ENCODE measurements at places on chromosomes 11 and 22.

GRCh38 chr11:122756417-122756816, 81.9 kb upstream of the CRTAM start:
- DNase-seq, result no peak

DNA sequence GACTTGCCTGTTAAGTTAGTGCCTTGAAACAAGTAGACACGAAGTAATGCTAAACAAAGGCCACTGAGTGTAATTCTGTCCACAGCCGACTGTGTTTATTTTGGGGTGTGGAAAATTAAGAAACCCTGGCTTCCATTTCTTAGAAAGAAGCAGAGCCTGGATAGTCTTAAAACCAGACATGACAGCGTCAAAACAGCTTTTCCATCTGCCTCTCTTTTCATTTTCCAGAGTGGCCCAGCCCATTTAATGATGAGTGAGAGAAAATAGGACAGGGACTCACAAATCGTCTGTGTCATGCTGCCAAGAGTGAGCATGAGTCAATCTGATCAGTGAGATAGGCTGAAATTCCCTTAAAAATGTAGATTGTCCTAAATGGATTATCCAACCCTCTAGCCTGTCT, 485.9 kb downstream of the JRKL start:
- no peak for DNase-seq

DNA sequence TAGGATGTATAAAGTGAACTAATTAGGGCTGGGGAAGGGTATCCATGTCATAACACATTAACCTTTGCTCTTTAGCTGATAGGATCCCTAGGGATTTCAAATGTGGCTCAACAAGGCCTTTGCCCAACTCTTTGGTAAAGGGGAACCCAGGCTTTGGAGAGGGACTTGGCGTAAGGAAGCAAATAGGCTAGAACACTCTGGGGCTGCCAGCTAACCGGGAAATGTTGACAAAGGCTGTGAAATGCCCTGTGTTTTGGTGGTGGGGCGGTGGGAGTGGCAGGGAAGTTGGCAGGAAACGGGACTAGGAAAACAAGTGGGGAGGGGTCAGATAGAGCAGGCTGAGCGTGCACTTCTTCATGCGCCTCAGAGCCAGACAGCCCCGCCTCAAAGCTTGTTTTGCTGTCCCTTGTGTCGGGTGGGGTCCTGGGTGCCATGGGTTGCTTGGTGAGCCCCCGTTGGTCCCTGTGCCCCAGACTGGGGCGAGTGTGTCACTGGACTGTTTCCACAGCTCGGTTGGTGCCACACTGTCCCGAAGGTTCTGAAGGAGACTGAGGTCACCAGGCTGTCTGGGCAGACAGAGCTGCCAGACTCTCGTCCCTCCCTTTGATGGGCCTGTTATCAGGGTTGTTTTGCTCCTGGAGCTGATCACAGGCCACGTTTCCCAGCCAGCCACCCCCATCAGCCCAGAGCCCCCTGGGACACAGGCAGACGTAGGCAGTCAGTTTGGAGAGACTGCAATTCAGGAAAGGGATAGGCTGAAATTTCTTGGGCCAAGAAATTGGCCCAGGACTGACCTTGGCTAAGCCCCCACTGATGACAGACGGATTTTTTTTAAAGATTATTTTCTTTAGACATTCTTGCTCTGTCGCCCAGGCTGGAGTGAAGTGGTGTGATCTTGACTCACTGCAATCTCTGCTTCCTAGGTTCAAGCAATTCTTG, 19.6 kb downstream of the KCTD21 start:
- DNase-seq, result no peak

DNA sequence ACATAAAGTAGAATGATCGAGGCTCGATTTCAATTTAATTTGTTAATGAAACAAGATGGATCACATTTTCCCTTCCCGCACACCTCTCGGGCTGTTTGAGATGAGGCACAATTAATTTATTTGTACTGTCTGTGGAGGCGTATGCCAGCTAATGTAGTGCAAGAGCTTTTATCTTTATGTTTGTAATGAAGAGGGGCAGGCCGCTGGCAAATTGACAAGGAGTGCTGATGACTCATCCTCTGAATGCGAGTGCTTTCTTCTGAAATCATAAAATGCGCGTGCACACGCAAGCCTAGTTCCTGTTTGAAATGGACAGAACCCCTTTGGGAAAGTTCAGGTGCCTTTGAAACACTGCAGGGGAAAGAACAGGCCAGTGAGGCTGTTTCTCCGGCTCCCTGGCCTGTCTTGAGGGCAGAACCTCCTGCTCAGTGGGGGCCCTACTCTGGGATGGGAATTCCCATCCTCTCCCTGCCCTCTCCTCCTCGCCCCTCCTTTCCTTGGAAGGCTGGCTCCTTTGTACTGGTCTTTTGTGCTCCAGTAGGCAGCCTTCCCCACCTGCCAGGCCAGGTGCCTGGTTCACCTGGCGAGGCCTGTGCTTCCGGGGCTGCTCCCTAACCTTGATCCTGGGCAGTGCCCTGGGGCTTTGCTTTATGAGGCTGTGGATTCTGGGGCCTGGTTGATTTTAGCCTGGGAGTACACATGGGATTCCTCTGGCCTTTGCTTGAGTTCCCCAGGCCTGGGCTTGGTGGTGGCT, 50.3 kb downstream of the TEAD1 start:
- peak; percentile 73 for DNase-seq

GRCh38 chr11:95585752-95586077, 203.9 kb downstream of the FAM76B start:
- no peak for DNase-seq
